ENCODE measurements at places on chromosomes 5 and 9.

DNA sequence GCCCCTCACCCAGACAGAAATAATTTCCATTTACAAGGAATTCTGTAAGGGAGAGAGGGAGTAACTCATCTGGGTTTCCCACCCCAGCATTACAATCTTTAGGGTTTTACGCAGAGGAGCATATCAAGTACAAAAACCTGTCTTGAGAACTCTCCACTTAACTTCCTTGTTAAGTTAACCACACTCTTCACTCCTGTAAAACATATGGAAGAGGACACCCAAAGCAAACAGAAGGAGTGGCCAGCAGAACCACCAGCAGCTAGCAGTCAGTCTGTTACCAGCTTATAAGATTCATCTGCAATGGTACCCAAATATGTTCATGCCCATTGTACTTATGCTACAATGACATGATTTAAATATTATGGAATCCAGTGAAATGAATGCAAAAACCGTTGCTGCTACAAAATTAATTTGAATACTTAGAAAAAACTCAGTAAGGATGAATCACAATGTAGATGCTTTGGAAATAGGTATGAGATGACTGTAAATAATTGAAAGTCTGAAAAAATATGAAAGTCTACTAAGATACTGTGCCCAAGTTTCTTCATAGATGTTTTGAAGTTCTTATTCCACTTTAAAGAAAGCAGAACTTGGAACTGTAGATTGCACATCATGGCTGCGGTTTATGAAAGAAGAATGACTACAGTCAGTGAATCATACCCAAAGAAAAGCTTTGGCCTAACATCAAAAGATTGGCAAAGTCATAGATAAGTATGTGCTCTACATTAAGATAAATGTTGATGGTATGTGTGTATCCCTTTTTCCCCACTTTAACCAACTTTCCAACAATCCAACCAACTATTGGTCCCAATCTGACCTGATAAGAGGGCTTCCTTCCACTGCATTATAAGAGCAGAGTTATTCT is 233.6 kb downstream of the ACTL7B start:
- DNase-seq: no peak

GRCh38 chr9:93713716-93714115 is 137.3 kb downstream of the PHF2 start:
- DNase-seq: no peak

- DNase-seq: no peak
Measured at GRCh38 chr9:34557426-34558321, 31.9 kb downstream of the CNTFR start.

- DNase-seq: no peak
Measured at GRCh38 chr9:23538461-23539003, 287.5 kb downstream of the ELAVL2 start.

DNA sequence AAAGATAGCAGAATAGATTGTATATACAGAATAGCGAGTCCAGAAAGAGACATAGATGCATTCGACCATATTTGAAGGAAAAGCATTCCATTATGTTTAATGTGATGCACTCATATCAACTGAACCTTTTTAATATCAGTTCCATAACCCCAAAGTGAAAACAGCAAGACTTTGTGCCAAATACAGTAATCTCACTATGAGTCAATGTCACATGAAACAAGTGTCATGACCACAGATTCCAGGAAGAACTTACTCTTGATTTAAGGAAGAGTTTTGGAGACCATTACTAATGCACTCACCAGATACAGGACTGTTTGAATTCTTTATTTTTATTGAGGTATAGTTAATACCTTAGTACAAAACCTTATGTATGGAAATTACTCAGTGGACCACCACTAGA is 220.5 kb downstream of the SH3GL2 start:
- no peak for DNase-seq

DNA sequence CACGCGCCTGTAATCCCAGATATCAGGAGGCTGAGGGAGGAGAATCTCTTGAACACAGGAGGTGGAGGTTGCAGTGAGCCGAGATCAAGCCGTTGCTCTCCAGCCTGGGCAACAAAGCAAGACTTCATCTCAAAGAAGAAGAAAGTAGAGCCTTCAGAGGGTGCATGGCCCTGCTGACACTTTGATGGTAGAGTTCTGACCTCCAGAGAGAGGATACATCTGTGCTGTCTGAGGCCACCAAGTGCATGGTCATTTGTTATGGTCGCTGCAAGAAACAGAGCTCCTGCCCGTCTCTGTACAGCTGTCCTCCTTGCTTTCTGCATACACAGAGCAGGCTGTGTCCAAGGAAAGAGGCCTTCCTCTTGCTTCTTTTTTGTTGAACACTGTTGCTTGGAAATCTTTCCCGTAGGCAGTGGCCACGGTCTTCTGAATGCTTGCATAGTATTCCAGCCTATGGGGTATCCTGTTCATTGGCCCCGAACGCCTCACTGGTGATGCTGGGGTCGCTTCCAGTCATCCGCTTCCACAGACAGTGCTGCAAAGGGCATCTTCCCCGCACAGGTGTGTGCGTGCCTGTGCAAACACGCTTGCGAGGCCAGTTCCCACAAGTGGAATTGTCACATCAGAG is 36.8 kb upstream of the UNC5A start:
- DNase-seq: no peak

DNA sequence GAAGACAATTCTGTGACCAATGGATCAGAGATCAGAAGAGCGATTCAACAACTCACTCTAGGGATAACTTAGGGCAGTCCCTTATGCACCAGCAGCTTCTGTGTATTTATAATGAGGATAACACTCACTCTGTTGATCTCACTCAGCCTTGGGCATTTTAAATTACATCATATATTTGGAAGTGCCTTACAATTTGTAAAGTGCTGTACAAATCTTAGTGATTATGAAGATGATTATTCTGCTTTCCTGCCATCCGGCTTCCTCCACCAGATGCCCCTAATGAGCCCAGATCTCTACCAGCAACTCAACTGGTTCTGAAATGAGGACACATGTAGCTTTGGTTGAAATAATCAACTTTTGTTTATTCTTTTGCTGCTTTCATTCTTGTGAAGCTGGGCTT is 105.3 kb downstream of the PCSK1 start:
- DNase-seq: no peak

GRCh38 chr9:102237094-102237493 is 498.6 kb upstream of the GRIN3A start:
- no peak for DNase-seq

GRCh38 chr5:7074176-7074575 is 321.8 kb upstream of the ADCY2 start:
- DNase-seq: no peak

- no peak for DNase-seq
Measured at GRCh38 chr5:38867416-38867815, 21.6 kb downstream of the OSMR start.

DNA sequence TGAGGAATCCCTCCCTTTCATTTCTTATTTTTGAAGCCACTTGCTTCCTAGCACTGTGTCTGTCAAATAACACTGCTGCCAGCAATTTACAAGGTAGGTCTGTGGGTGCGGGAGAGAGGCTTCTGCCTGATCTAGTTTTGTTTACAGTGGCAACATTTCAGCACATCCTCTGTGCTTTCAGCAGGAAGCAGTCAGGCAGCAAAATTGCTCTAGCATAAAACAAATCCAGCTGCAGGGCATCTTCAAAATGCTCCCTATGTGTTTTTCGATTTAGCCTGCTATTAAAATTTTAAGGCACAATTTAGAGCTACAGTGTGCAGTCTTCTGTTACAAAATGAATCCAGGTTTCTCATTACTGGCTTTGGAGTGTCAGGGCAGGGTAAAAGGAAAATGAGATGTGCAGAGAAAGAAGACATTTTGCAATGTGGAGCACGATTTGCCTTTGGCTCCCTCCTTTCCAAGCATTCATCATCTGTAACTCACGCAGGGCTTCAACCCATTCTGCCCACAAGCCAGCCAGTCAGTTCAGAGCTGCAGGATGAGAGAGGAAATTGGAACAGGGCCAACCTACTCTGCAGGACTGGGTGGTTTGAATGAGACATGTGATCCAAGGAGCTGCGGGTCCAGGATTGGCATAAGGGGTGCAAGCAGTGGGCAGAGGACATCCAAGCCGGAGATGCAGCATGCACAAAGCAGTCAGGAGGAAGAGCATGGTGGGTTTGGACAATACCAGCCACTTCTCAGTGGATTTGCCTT is 143.4 kb upstream of the APC start:
- DNase-seq: no peak

GRCh38 chr9:122883125-122883524 is 22.0 kb downstream of the RC3H2 start:
- DNase-seq: no peak

DNA sequence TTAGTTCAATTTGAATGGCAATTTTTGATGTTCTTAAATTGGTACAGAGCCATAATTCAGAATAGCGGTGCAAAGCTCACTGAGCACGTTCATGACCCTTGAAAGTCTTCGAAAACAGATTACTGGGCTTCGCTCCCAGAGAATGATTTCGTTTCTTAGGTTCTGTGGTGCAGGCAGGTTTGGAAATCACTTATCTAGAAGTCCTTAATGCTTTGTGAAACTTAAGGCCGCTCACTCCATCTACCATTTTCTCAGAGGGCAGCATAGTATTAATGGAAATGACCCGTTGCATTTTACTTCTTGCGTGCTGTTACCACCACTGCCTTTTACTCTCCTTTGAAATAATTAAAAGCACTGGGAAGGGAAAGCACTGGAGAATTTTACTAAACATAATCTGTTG is 2.9 kb upstream of the MAT2B start:
- no peak for DNase-seq

DNA sequence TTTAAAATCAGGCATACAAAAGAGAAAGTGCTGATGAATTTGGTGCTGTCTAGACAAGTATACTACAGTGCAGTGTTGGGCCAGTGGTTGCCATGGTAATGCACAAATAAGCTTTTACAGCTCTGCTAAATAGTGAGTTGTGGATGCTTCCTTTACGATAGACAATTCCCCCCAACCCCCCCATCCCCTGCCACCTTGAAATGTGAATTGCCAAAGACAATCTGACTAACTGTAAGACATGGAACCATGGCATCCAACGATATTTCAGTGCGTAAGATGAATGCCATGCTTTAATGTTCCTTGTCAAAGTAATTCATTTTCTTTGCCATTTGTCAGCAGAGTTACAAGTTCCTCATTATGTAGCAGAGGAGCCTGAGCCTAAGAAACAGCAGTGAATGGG is 91.5 kb upstream of the NREP start:
- no peak for DNase-seq
